Femur (tissue), 1 donor: ENCODE measurements at places on chromosomes 6 and 20.

DNA sequence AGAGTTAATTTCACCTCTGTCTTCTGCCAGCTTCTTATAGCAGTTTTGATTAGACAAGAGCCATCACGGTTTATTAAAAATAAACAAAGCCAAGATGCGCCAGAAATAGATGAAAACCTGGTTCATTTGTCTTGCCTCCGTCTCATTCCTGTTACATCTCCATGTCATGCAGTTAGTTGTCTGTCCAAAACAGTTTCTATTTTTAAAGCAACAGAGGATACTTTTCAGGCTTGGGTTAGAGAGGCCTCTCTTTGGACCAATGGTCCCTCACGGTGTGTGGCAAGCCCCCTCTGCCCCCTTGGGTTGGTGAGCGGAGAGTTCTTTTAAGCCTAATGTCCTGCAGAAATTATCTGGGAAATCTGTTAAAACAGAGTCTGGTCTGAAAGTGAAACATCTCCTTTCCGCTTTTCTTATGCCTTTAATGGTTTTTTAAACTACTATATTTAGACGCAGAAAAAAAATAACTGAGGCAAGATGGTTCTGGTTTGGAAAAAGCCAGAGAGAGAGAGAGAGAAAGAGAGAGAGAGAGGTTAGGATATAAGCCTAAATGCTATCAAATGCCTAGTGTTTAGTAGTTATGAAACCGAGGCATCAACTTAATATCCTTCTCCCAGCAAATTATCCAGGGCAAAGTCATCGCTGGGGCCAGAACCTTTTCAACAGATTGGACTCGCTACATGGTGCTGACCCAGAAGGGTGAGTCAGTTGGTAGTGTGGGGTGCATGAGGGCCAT, 64.5 kb downstream of the ZDHHC14 start:
- DNase-seq = no peak

DNA sequence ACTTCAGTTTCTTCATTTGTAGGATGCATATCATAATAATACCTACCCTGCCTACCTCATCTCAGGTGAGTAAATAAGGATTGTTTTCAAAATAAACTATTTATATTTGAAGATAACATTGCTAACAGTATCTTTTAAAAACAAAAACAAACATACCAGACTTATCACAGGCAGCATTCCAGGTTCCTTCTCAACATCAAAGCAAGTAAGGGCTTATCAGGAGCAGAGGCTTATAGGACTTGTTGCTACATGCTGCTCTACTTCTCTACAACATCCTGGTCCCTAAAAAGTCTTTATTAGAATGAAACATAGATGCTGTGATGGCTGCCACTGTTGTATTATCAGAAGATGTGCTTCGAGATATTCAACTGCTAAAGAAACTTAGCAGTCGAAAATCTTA, 149.2 kb upstream of the PRDM1 start:
- DNase-seq = no peak

DNA sequence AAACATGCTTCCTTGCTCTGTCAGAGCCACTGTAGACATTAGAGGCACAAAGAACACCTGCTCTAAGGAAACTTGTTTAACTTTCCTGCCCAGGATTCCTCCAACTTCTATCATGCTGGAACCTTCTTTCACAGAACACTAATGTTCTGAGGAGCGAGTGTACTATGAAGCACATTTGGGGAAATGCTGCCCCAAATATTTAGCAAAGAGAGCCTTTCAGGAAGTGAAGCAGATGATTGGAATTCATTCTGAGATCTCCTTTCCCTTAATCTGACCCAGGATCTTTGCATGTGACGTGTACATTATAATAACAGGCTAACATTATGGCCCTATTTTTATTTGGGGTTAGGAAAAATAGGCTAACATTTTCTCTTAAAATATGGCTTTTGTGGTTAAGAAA, 21.0 kb upstream of the FYN start:
- DNase-seq = no peak

DNA sequence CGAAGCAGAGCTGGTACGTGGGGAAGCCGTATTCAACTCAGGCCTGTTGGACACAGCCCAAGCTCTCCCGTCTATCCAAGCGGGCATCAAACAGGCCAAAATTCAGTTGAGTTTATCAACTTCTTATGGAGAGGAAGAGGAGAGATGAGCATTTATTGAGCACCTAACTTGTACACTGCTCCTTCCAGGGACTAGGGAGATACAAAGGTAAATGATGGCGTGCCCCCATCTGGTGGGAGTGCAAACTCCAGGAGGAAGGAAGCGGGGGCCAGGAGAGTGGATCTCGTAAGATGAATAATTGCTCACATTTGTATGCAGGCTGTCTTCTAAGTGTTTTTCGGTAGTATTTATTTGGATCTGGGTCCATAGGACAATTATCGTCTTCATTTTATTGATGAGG, 146.6 kb downstream of the SOBP start:
- no peak for DNase-seq

- DNase-seq = no peak
These were observed 128.8 kb upstream of the QKI start for GRCh38 chr6:163285691-163286090.

GRCh38 chr6:141562186-141562811, 570.4 kb upstream of the GJE1 start:
- peak; percentile 28 for DNase-seq

GRCh38 chr6:96814625-96815024, 22.7 kb downstream of the GPR63 start:
- no peak for DNase-seq

- DNase-seq = no peak
These were observed 26.3 kb upstream of the PMEPA1 start for GRCh38 chr20:57735831-57736737.

GRCh38 chr20:6426287-6426891, 303.6 kb upstream of the FERMT1 start:
- no peak for DNase-seq

GRCh38 chr6:166736634-166737033, 109.6 kb upstream of the RPS6KA2 start:
- no peak for DNase-seq

DNA sequence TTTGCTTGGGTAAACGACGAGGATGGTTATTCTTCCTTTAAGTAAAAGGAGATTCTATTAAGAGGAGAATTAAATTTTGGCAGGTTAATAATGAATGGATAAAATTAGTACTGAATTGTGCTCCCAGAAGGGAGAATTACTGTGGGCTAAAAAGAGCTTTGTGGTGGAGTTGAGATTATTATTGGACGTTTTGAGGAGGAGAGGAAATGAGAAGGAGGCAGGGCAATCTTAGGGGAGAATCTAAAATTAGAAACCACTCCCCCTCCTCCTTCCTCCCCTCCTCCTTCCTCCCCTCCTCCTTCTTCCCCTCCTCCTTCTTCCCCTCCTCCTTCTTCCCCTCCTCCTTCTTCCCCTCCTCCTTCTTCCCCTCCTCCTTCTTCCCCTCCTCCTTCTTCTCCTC, 331.8 kb downstream of the PRL start:
- DNase-seq = no peak

DNA sequence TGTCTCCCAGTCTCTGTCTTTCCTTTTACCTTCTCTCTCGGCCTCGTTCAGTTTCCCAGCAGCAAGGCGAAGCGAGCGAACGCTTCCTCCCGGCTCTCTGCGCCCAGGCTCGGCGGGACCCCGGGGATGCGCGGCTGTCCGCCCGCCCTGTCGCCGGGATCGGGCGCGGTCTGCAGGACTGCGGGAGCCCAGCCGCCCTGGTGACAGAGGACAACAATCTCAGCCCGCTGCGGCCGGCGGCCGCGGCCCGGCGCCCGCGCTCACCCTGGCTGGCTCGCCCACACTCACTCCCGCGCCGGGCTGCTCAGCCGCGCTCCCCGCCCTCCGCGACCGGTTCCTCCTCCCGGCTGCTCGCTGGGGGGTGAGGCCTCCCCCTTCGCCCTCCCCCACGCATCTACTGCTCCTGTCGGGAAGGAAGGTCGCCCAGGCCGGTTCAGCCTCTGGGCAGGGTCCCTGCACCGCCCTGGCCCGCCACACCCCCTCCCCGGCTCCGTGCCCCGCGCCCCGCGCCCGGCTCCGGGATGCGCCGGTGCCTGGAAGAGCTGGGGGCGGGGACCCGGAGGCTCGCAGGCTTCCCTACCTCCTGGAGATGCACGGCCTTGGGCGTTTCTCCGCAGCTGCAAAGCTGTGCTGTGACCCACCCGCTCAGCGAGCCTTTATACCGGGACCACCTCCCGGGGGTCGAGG, 410 bp downstream of the SYNE1 start:
- DNase-seq = peak; percentile 34
